Nucleus accumbens (tissue), 56 donors: ENCODE measurements at places on chromosomes 5 and 9.

DNA sequence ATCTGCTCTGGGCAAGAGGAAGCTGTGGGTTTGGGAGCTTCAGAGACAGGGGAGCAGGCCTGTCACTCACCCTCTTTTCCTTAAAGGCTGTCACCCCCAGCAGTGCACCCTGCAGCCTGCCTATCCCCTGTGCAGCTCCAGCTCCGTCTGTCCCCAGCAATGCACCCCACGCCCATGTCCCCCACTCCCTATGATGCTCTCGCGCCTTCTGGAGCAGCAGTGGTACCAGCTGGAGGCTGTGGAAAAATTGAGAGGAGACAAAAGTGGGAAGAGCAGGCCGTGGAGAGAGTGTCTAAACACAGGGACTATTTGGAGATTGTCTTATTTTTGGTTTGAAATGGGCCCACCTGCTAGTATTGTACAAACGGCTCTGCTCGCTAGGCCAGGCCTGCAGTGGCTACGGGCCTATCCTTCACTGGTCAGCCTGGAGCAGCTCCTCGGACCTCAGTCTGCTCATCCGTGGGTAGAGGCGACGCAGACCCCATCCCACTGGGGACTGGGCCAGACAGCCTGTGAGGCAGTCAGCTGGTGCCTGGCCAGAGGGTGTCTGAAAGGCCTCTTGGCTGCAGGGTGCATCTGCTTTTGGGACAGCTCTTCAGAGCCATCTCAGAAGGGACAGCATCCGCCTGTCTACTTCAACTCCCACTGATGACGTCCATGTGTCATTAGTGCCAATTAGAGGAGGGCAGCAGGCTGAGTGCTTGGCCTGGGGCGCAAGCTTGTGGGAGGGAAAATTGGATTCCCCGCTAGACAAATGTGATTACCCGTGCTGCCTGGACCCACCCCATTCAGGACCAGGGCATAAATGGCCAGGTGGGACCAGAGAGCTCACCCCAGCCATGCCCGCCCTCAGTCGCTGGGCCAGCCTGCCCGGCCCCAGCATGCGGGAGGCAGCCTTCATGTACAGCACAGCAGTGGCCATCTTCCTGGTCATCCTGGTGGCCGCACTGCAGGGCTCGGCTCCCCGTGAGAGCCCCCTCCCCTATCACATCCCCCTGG, at the start of gene DBH:
DBH (plus strand) TSS at position 831 of the 999 bp plus-strand sequence; CDS start at position 840, 9 bp downstream.
- DNase-seq: no peak

DNA sequence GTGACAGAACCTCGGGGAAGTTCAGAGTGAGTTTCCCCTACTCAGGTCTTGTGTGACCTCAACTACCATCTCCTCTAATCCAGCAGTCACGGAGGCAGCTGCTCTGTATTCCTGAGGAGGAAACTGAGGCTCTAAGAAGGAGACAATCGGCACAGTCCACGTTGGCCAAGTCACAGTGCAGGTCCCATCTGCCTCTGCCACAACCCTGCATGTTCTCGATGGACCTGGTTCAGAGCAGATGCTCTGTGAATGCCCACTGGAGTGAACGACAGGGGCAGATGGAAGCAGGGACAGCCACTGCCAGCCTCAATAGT, 722 bp upstream of the ERGIC1 start:
- no peak for DNase-seq

GRCh38 chr9:108854094-108854493, 1.7 kb downstream of the ACTL7B start:
- DNase-seq: no peak

DNA sequence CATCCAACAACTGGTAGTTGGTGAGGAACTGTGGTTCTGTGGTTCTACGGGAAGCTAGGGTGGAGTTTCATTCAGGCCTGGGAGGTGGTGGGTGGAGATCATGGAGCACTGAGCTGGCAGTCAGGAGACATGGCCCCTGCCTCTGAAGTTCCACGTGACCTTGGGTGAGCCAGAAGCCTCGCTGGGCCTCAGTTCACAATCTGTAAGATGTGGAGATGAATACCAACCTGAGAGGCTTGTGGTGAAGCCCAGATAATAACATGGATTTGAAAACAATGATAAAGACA, 177.9 kb downstream of the MACROH2A1 start:
- no peak for DNase-seq

DNA sequence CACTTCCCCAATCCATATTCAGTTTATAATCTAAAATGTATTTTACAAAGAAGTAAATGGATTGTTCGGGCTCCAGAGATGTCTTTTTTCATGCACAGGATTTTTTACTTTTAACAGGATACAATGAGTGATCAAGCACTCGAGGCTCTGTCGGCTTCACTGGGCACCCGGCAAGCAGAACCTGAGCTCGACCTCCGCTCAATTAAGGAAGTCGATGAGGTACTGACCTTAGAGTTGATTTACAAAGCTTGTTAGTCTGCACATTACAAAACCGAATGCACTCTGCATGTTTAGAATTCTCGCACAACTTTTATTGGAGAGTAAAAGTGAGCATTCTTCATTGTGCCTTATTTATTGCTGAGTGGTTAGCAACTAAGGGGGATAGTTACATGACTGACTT, 65.2 kb downstream of the ERAP1 start:
- no peak for DNase-seq
